ENCODE measurements at places on chromosomes 5 and 9.

- no peak for DNase-seq
These were observed 102.2 kb upstream of the ICE1 start for GRCh38 chr5:5320062-5320805.

GRCh38 chr9:27129221-27129620 is 20.2 kb downstream of the TEK start:
- no peak for DNase-seq

GRCh38 chr5:14607104-14607503 is 25.5 kb downstream of the OTULINL start:
- no peak for DNase-seq

DNA sequence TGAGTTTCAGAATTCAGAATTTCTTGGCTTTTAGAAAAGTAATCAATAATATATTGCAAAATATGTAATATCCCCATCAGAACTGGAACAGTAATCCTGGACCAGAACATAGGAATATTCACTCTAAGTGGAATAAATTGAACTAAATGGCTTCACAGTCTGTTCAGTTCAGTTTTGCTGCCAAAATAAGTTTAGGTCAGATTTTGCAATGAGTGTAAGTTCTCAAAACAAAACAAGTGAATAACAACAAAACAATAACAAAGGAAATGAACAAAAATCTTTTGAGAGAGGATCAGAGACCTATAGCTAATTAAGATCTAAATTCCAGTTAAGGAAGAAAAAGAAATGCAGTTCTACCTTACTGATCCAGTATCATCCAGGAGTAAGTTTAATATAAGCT is 9.3 kb downstream of the PTGER4 start:
- DNase-seq, result no peak

GRCh38 chr5:27191786-27192510 is 153.6 kb upstream of the CDH9 start:
- no peak for DNase-seq

DNA sequence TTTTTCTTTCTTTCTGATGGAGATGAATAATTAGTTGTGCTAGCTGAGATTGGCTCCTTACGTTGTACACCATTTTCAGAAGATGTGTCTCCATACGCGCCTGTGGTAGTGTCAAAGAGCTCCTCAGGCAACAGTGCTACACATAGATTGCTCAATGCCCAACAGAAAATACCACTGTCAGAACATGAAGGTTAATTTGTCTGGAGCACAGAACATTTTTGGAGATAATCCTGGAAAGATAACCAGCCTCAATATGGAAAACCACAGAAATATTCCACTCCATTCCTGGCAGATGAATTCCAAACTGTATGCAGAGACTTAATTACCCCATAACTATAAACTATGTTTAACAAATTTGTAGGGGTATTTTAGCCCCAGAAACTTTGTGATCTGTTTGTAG is 233.6 kb downstream of the MARCHF11 start:
- no peak for DNase-seq

GRCh38 chr9:76366275-76366674 is 28.0 kb downstream of the RFK start:
- no peak for DNase-seq

DNA sequence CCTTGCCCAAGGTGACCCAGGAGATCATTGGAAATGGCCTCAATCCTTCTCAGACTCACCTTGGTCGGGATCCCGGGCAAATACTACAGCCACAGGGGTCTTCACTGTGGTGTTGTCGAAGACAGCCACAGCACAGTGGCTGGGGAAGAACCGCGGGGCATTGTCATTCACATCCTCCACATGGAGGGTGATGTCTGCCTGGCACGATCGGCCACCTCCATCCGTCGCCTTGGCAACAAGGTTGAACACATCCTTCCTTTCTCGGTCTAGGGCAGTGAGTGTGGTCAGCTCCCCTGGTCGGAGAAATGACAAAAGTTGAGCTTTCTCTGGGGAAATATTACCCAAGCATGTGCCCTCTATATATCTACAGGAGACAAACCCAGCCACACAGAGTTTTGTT is 56.8 kb downstream of the FAT2 start:
- no peak for DNase-seq

DNA sequence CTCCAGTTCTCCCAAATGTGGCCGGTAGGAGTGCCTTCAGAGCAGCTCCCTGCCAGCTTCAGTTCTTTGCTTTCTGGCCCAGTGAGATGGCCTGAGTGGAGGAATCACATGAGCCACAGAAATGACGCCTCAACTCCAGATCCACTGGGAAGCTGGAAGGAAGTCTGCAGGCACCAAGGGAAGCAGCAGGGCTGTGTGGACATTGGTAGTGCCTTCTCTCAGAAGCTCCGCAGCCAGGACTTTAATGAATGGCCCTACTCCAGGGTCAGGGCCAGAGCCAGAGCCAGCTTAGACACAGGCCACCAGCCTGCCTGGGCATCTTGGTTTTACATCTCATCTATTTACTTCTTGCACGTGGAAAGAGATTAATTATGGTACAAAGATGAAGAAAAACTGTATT is 12.0 kb upstream of the PSMB7 start:
- DNase-seq, result no peak

- no peak for DNase-seq
These were observed 23.8 kb downstream of the C9 start for GRCh38 chr5:39340506-39340905.

DNA sequence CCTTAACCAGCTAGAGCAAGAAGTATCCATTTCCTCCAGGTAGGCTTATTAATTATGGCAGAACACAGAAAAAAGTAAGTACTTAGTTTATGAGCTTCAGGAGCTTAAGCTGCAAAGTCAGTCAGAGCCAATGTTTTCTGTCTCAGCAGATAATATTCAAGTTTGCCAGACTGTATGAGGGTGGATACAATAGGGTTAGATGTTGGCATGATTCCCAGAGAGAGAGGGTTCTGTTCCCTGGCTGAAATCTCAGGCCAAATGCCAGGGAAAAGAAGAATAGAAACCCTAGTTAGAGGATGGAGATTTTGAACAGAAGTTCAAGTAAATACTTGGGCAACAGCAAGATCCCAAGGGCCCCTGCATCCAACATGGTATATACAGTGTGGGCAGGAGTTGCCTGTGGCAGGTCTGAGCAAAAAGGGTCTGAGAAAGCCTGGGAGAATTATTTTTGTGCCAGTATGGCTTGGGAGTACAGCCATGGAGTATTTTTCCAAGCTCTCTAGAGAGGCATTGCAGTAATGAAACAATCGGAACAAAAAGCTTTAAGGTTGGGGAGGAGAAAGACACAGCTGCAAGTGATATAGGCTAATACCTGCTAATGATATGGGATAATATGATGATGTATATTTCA is 31.0 kb upstream of the ISOC1 start:
- DNase-seq, result no peak

- peak; percentile 78 for DNase-seq
These were observed 312.5 kb downstream of the PSAT1 start for GRCh38 chr9:78609450-78609849.

GRCh38 chr9:84880835-84881234 is 211.3 kb downstream of the NTRK2 start:
- DNase-seq, result no peak

- no peak for DNase-seq
These were observed 22.6 kb downstream of the DUSP1 start for GRCh38 chr5:172748341-172748843.

GRCh38 chr5:176741561-176742211 is 68.7 kb upstream of the UNC5A start:
- no peak for DNase-seq

- DNase-seq, result no peak
These were observed 56.3 kb downstream of the USP20 start for GRCh38 chr9:129891569-129891968.

- DNase-seq, result no peak
These were observed 44.4 kb upstream of the SAP30L start for GRCh38 chr5:154401355-154401754.

DNA sequence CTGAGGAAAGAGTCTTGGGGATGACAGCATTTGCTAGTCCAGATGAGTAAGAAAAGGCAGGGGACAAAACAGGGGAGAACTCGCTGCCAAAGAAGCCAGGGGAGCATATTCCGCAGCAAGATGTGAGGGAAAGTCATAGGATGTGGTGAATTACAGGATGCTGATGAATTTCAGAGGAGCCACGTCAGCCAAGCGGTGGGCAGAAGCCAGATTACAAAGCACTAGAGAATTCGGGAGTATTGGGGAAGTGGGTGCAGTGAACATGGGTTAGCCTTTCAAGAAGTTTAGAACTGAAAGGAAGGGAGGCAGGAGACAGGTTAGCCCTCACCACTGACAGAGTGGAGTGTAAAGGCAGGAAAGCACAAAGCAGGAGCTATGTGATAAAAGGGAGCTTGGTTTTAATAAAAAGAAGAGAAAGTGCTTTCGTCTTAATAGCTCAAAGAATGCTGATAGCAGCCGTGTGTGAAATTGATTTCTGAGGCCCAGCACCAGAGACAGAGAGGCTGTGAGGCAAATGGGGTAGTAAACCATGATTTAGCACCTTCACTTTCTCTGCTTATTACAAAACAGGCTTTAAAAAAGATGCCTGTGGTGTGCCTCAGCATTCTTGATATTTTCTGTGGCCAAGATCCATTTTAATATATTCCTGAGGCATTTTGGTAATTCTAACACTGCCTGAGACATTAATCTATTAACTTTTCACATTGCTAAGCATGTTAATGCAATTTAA is 16.9 kb downstream of the ADAMTSL1 start:
- no peak for DNase-seq

GRCh38 chr5:121121786-121122185 is 657.7 kb downstream of the PRR16 start:
- no peak for DNase-seq

GRCh38 chr5:50672663-50673062 is 6.2 kb downstream of the PARP8 start:
- no peak for DNase-seq

DNA sequence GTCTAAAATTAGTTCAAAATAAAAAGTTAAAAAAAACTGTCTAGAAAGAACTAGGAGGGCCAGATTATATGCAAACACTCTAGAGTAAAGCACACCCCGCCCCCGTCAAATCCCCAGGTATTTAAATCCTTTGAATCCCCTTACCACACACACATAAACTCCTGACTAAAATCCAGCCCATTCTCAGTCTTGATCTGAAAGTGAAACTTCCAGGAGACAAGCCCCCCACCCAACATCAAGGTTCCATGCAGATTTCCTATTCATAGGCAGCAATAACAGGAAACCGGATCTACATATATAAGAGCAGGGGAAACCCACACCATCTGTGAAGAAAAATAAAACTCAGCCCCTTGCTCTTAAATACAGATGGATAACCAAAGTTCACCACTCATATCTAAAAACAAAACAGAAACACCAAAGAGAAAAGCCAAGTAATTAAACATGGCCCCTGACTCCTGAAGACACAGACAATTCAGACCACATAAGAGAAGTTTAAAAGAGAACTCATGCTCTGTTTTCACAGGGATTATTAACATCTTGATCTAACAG is 42.3 kb downstream of the MARCHF3 start:
- no peak for DNase-seq

- no peak for DNase-seq
These were observed 167.5 kb downstream of the TTC39B start for GRCh38 chr9:15139469-15139868.

DNA sequence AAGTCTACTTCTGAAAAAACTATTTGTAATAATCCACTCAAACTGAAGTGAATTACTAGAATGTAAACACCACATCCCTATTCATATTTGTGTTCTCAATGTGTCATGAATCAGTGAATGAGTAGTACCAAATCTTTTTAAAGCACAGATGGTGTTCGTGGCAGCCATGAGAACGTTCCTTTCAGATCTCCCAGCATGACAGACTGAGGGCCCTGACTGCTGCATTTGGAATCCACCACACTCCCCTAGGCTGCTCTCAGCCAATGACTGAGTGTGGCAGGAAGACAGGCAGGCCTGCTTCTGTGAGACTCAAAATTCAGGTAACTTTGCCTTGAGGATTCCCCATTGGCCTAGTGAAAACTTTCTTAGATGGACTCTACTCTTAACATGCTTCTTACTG is 10.9 kb upstream of the JMY start:
- DNase-seq, result no peak

DNA sequence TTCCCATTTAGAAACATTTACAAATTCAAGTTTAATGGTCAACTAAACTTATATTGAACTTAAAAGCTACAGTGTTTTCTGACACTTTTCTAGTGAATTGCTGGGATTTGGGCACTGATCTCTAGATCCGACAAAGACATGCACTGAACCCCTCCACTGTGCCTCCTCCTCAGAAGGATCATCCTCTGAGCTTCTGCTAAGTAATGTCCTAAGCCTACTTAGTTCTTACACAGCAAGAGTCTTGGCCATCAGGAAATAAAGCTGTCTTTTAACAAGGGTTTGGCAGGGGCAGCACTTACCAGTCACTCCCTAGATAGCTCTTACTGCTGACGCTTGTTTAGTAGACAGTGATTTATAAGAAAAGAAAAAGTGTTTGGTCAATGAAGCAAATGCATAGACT is 50.5 kb downstream of the FAM81B start:
- no peak for DNase-seq

DNA sequence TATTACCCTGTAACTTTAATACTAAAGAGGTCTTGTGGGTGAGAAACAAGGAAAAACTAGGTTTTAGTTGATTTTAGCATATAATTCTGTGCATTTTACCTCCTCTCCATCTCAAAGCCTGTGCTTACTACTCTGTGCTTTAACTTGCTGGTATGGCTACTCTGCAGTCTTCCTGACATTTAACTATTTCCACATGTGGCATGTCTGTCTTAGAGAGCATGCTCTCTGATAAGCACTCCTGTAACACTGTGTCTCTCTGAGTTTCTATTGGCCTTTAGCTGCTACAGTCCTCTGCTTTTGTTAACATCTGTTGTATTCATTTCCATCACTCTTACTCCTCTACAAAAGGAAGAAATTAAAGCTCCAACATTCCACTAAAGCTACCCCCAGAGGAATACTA is 418.3 kb downstream of the RAB3C start:
- no peak for DNase-seq

DNA sequence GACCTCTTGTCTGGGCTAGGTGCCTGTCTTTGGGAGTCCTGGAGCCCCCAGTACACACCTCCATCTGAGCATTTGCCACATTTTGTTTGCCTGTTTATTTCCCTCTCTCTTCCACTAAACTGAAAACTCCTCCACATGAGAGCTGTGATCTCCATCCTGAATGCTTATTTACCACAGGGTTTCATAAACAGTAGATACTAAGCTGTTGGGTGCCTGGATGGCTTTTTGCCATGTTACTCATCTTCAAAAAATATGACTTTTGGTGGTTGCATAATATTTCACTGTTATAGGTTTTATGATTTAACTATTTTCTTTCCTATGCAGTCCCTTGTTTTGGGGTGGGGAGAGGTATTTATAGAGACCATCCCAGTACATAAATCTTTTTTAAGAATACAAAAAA is 99.6 kb downstream of the APBA1 start:
- no peak for DNase-seq

DNA sequence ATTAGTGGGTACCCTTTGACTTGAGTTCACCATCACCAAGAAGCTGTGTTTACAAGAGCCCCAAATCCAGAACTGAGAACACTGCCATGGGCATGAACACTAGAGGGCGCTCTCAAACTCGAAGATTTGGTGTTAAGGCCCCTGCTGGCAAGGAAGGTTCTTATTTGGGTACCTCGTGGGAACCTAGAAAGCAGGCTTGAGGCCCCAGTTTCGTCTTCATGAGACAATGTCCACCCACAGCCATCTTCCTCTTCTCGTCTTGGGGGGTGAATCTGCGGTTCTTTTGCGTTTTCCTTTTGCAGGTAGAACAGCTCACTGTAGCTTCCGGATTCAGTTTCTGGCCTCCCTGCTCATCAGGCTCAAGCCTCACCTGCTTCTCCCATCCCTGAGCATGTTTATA is 184.0 kb downstream of the SEMA5A start:
- no peak for DNase-seq

All from NCI-H2171 (cell line).